ENCODE measurements at places on chromosomes 5 and 9.

DNA sequence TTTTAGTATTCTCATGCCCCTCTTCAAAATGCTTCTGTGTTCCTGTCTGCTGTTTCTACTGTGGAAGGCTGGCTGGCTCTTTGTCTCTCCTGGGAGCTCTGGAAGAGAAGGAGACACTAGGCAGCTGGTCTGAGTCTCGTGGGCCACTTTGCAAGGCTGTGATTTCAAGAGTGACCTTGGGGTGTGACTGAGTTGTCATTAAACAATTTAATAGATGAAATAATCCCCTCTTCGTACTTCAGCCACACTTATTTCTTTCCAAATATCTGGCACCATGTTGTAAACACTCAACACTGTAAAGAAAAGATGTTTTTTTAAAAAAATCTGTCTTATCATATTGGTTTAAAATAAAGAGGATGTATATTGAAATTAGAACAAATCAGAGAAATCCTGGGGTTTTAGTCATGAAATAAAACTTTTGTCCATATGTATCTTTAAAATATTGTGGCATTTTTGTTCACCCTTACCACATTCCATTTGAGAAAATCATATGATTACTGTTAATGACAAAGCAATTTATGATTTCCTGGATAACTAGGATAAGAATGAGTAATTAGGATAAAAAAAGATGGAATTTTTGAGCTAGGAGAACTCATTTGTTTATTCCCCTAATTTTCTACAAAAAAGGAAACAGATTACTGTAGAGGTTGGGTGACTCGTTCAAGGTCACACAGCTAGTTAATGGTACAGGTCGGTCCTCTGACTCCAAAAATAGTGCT is 200.8 kb downstream of the MAT2B start:
- H3K27me3 ChIP-seq: no peaks in the 10 kb centered on the region
- no peak for DNase-seq
- no peaks in the 10 kb centered on the region for H3K36me3 ChIP-seq
- H3K4me3 ChIP-seq: no peak overlapping the region
- H3K27ac ChIP-seq: no peak overlapping the region
- H3K4me1 ChIP-seq: no peaks in the 10 kb centered on the region

GRCh38 chr5:131769961-131770360 is 26.9 kb downstream of the FNIP1 start:
- peaks cover 10% of the 10 kb centered on the region for H3K36me3 ChIP-seq
- H3K4me3 ChIP-seq: no peak overlapping the region
- no peak overlapping the region for H3K27ac ChIP-seq
- peaks cover 4% of the 10 kb centered on the region for H3K4me1 ChIP-seq
- DNase-seq: no peak
- no peaks in the 10 kb centered on the region for H3K27me3 ChIP-seq

GRCh38 chr9:136711751-136712689 is at the start of gene DIPK1B:
Gene DIPK1B (plus strand): TSS chr9:136712572. CDS start chr9:136712666, 94 bp downstream.
- H3K4me1 ChIP-seq: peaks cover 9% of the 10 kb centered on the region
- no peak within 1 kb of the TSS for H3K27ac ChIP-seq
- H3K4me3 ChIP-seq: peak within 1 kb of the TSS; percentile 87
- no peak for DNase-seq
- H3K36me3 ChIP-seq: peaks cover 3% of the 10 kb centered on the region
- no peaks in the 10 kb centered on the region for H3K27me3 ChIP-seq

GRCh38 chr5:18985171-18985758 is 1002.7 kb downstream of the CDH18 start:
- no peak overlapping the region for H3K4me3 ChIP-seq
- H3K36me3 ChIP-seq: no peaks in the 10 kb centered on the region
- DNase-seq: no peak
- H3K27ac ChIP-seq: peak overlapping the region; percentile 7
- peaks cover 18% of the 10 kb centered on the region for H3K4me1 ChIP-seq

- H3K27ac ChIP-seq: no peak overlapping the region
- no peaks in the 10 kb centered on the region for H3K27me3 ChIP-seq
- peaks cover 11% of the 10 kb centered on the region for H3K4me1 ChIP-seq
Observed at GRCh38 chr9:37531699-37532098, 44.5 kb downstream of the FBXO10 start.

All from type B pancreatic cell (in vitro differentiated cells).